ENCODE measurements at places on chromosomes 16 and 17.

GRCh38 chr17:40500709-40501108, 714 bp downstream of the TNS4 start:
- DNase-seq, result no peak

DNA sequence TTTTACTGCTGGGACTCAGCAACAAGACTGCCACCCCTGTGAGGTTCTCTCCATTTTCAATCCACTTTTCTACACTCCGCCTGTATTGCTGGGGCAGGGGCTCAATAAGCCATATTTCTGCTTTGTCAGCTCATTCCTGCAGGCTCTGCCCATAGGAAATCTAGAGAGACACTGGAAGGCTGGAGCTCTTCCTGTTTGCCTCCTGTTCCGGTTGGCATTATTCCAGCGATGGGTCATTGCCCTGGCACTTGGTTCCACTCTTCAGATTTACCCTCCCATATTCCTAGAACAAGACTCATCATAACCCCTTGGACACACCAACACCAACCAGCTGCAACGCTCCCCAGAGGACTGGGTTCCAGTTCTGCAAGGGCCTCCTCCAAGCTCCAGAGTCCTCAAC, 210.4 kb downstream of the CA10 start:
- no peak for DNase-seq

DNA sequence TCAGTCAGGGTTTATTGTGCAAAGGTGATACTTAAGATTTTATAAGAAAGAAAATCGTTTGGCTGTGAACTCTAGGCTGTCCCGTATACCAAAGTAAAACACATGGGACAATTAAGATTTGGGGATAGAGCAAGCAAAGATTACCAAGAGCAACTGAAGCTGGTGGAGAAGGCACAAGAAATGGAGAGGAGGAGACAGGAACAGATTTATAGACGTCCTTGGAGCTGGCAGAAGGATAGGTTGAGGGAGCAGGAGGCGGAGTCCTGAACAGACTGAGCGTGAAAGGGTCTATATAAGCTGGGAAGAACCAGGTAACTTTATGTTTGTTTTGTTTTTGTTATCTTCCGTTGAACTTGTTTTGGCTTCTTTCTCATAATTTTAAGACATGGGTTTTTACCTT, 3.8 kb downstream of the TNRC6C start:
- no peak for DNase-seq

GRCh38 chr16:8346294-8346693, 244.0 kb downstream of the TMEM114 start:
- DNase-seq, result no peak

DNA sequence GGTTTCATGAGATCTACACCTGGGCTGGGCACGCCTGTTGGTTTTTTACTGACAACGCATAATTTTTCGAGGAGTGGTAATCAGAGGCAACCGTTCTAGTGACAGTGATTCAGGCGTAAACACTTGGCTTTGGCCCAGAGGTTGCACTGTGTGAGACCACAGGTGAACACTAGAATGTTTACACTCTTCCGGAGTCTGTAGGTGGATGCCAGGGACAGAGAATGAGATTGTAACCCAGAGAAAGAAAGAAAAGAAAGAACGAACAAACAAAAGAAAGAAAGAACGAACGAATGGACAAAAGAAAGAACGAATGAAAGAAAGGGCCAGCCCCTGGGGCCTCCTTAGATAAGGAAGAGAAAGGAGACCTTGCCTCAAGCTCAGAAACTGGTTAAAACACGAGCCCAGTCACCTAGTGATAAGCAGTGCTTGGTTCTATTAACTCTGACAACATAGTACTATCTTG, 113.2 kb downstream of the PRKCB start:
- DNase-seq, result peak; percentile 11

DNA sequence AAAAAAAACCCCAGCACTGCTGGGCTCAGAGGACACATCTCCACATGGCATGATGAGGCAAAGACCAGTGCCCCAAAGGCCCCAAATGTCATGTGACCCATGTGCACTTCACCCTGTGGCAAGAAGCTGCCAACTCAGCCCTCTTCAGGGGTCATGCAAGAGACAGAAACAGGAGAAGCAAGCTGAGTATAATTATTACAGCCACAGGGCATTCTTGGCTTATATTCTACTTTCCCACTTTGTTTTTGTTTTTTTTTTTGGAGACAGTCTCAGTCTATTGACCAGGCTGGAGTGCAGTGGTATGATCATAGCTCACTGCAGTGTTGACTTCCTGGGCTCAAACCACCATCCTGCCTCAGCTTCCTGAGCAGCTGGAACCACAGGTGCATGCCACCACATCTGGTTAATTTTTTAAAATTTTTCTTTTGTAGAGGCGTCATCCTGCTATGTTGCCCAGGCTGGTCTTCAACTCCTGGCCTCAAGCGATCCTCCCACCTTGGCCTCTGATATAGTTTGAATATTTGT, 32.7 kb upstream of the LITAF start:
- DNase-seq, result no peak

DNA sequence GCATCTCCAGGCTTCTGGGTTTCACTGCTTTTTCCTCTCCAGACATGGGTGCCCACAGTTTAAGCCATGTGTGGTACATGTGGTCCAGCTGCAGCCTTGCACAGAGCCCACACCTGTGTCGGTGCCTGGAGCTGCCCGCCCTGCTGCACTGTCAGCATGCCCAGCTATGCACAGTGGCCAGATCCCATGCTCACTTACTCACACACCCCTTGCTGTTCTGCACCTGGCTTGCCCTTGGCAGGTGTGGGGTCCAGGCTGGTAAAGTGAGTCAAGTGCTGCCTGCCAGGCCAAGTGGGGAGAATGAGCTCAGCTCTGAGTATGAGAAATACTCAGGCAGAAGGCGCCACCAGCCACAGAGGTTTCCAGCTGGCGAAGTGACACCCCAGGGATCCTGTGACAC, 739.9 kb downstream of the CDH11 start:
- DNase-seq, result no peak

- DNase-seq, result no peak
Observed at GRCh38 chr17:67813803-67814180, 11.5 kb upstream of the BPTF start.

DNA sequence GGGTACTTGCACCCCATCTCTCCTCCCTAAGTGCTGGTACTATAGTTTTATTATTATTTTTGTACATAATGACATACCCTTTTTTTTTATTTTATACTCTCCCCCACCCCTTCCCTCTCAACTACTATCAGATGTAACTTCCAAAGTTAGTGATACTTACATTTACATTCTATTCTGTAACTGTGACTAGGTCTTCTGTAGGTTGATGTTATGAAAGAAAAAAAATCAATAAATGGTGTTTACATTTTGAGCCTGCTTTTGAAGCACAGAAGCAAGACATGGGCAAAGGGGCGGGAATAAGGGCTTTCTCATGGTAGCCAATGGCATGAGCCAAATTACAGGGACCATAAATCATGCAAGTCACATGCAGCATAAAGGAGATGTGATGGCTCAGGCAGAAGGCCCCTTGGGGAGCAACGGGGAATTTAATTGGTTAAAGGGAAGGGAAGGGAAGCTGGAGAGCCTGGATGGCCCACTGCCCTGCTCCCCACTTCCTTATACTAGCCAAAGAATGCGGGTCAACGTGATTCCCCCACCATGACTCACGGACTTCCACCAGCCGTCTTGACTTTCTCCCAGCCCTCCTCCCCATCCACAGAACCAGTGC, 2.4 kb upstream of the ACSF2 start:
- no peak for DNase-seq

DNA sequence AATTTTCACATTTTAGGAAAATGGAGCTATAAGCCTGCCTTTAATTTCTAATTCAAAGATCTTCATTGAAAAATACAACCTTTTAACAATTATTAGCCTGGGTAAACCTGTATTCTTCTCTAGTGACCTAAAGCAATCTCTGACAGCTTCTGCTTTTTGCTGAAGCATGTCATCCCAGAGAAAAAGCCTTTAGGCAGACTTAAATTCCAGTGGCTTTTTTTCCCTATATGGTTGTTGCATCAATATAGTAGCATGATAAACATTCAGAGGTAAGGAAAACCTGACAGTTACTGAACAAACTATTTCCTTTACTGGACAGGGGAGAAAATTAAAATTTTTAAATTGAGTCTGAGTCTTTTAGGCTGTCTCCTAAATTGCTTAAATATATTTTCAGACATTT, 7.8 kb upstream of the EVI2A start:
- DNase-seq, result no peak

DNA sequence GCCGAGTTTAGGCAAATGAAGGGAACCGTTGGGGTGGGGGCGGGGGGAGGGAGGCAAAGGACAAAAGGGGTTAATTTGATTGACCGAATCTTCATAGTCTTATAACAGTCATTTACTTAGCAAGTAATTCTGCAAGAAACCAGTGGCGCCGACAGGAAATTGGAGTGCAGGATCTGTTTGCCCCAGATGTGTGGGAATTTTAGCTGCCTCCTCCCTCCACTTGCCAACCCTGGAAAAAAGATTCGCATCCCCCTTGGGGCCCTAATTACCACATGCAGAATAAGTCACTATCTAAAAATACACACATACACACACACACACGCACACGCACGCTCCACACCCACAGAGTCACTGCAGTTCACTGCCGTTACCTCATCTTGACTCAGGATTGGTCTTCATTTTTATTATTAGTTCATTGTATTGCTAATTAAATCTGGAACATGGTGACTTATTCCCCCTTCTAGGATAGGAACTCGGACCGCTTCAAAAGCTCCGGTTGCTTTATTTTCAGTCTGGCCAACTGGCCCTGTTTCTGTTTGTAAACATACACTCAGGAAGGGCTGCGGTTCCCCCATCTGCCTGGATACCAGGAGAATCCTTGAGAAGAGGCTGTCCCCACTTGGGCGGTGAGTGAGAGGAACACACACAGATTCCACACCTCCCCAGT, 241.6 kb upstream of the SALL1 start:
- DNase-seq, result no peak

DNA sequence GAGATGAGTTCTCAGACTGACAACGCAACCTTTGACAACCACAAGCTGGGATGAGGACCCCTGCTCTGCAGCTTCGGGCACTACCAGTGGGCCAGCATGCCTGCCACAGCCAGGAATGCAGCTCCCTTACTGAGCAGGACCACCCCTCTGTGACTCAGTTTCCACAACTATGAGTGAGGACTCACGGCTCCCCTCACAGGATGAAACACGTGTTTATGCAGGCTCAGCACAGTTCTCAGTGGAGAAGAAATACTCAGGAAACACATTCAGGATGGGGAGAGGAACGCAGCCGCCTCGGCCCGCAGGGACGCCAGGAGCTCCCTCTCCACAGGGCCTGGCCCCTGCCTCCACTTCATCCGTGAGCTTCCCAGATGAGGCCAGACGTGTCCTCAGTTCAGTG, 14.1 kb downstream of the DNASE1 start:
- DNase-seq, result no peak

- DNase-seq, result no peak
Observed at GRCh38 chr17:66960613-66961012, 3.9 kb upstream of the CACNG4 start.

DNA sequence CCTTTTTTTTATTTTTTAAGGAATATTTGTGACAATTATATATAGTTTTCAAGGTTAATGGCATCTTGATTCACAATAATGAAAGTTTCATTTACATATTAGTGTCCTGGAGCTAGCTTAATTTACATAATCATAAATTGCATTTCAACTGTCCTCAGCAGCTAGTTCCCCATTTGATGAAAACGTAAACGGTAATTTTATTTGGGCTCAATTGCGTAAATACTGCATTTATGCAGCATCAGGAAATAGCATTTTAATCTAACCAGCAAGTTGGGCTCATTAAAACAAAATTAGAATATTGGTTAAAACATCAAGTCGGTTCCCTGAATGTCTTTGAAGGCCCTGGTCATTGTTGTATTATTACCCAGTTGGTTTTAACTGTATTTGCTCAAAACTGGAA, 136.8 kb upstream of the CDH5 start:
- no peak for DNase-seq

DNA sequence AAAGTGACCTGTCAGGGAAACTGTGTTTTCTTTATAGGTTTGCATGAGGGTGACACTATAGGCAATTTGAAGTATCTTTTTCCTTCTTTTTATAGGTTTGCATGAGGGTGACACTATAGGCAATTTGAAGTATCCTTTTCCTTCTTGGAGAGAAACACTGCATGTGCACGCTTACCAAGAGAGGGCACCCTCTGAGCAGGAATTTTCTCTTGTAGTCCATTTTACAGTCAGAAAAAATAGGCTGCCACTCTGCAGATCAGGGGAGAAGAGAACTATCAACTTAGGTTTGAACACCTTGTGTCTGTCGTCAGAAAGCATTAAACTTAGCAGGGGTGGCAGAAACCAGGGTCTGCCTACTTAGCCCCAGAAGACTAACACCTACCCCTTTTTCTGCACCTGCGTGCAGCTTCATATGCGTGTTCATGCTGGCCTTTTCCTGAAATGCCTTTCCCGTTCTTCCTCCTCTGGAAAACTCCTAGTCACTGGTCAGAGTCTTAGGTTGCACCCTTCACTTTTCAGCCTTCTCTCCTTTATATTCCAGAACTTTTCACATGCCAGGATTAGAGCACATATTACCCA, 16.4 kb upstream of the SMIM36 start:
- no peak for DNase-seq

GRCh38 chr17:18921912-18922451, 30.0 kb upstream of the SLC5A10 start:
- DNase-seq, result no peak

DNA sequence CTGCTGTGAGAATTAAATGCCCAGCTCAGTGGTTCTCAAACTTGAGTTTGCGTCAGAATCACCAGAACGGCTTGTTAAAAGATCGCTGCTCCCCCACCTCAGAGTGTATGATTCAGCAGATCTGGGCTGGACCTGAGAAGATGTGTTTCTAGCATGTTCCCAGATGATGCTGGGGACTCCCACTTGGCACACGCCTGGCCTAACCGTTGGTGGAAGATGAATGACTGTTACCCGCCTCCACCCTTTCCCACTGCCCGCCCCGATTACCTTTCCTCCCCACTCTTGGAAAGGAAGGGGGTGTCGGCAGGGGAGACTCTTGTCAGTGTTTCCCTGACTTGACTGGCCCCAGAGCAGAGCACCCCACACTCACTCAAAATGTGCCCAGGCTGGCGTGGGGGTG, 29.3 kb upstream of the ABCC3 start:
- no peak for DNase-seq

Data from effector CD8-positive, alpha-beta T cell (primary cell).